Frontal cortex (tissue), 4 donors: ENCODE measurements at places on chromosomes 7 and 10. TPM values are rescaled to one million over a fixed set of nuclear protein-coding genes. Genes with fewer than 3 reads are reported as not detected.

DNA sequence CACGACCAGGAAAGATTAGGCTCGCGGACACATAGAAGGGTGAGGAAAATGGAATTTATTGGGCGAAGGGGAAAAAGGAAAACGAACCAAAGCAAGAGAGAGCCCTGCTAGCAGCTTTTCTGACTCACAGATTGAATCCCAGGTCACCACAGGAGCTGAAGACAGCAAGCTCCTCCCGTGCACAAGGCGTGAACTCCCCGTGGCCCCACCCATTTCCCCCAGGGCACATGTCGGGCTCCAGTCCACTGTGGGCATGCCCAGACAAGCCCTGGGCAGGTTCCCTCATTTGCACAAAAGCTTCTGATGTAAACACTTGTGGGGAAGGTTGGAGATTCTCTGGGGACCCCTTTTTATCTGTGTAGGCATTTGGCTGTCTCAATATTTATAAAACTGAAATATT lies 582.4 kb downstream of the SUGCT start:
- no peak for DNase-seq

DNA sequence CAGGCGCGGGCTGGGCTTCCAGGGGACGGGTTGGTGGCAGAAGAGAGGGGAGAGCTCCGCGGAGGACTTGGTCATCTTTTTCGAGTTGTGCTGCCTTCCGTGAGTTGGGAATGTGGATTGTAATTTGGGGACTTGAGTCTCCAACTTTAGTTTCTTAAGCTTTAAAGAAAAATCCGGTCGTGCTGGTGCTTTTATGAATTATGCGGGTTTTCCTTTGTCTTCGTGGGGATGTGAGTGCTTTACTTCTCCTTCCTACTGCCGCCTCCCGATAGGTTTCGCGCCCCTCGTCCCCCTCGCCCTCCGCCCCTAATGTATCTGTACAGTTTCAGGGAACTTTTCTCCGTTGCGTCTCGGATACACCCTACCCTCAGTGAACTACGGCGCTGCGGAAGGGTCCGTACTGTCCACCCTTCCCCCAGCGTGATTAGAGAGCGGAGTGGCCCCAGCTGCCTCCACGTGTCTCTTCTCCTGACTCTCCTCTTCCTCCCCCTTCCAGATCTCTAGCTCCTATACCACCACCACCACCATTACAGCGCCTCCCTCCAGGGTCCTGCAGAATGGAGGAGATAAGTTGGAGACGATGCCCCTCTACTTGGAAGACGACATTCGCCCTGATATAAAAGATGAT lies 649 bp downstream of the SCD start:
- DNase-seq: no peak

GRCh38 chr10:91864744-91865143 lies 44.5 kb downstream of the FGFBP3 start:
- no peak for DNase-seq

DNA sequence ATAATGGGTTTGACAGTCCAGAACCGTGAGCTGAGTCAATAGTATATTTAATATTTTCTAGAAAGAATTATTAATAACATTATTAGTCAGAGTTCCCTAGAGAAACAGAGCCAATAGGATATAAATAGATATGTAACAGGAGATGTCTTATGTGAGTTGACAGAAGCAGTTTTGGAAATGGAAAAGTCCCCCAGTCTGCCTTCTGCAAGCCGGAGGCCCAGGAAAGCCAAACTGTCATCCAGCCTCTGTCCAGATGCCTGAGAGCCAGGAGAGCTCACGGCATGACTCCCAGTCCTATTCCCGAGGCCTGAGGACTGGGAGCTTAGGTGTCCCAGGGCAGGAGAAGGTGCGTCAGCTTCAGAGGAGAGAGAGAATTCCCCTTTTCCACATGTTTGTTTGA lies 286.4 kb upstream of the ADARB2 start:
- DNase-seq: no peak

GRCh38 chr7:88338503-88338902 lies 31.8 kb upstream of the STEAP4 start:
- DNase-seq: no peak

GRCh38 chr7:104934665-104935064 lies 79.3 kb upstream of the KMT2E start:
- no peak for DNase-seq

GRCh38 chr10:57513637-57514036 lies 754.1 kb downstream of the IPMK start:
- no peak for DNase-seq

DNA sequence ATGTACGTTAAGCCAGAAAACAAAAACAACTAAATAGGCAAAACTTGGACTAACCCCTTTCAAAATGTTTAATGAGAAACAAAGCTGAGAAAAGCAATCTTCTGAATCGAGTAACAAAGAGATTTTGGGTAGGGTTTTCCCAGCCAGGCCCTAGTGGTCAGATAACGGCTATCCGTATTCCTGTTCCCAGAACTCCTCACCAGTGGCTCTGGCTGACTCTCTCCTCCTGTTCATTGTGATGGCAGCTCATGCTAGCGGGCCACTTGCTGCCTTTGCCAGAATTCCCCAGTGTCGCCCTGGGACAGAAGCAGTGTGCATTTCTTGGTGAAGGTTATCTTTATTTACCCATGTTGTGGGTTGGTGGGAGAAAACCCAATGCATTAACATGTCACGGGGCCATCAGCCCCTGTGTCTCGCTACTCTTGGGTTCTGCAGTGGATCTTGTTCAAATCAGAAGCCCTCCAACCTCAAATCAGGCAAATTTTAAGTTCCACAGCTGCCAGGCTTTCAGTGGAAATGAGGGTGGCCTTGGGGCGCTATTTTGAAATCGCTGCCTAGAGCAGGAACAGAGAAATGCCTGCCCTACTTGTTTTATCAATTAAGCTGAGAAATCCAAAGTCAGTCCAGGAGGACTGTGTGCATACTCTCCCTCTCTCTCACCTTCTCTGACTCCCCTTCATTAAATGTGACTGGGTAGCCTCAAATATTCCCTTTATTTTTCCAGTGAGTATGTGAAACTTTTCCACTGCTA lies 164.5 kb upstream of the NPVF start:
- no peak for DNase-seq

AKR1C8 gene
- not detected for total RNA-seq

LARP4B gene
- 29.3 TPM for total RNA-seq

TMEM139 gene
- total RNA-seq: not detected

TFAM gene
- 62.0 TPM for total RNA-seq

PLEKHA8 gene
- total RNA-seq: 30.6 TPM

GJD4 gene
- not detected for total RNA-seq
